ENCODE measurements at places on chromosomes 6 and 20. TPM values are rescaled to one million over a fixed set of nuclear protein-coding genes. Genes with fewer than 3 reads are reported as not detected.

TMEM244 gene
- total RNA-seq, result not detected

SLC24A3 gene
- 12.7 TPM for total RNA-seq

FAM184A gene
- total RNA-seq, result 2.4 TPM

HLA-DRB5 gene
- not detected for total RNA-seq

PHF1 gene
- total RNA-seq, result 31.7 TPM

ZSCAN31 gene
- 9.1 TPM for total RNA-seq

SLC17A1 gene
- not detected for total RNA-seq

KCNK16 gene
- total RNA-seq, result not detected

AGER gene
- total RNA-seq, result 5.7 TPM

COL21A1 gene
- total RNA-seq, result 31.8 TPM

MRAP2 gene
- 1.8 TPM for total RNA-seq

FRS3 gene
- 11.6 TPM for total RNA-seq

METTL24 gene
- total RNA-seq, result 1.1 TPM

DNA sequence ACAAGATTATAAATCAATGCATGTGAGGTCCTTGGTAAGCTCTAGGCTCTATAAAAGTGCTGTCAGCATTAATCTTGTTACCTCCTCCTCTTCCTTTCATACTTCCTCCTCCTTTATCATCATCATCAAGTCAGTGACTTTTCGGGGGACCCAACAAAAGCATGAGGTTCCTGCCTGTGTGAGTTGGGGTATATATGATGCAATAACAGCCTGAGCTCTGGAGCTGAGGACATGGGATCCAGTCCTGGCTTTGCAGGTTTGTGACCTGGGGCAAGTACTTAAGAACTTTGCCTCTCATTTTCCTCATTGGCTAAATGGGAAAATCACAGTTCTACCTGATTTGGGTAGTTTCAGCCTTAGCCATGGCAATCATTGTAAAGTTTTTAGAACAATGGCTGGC, 7.1 kb upstream of the PHACTR3 start:
- ATAC-seq, result no peak

GRCh38 chr6:154958469-154958868, 36.6 kb upstream of the TIAM2 start:
- ATAC-seq, result no peak

DNA sequence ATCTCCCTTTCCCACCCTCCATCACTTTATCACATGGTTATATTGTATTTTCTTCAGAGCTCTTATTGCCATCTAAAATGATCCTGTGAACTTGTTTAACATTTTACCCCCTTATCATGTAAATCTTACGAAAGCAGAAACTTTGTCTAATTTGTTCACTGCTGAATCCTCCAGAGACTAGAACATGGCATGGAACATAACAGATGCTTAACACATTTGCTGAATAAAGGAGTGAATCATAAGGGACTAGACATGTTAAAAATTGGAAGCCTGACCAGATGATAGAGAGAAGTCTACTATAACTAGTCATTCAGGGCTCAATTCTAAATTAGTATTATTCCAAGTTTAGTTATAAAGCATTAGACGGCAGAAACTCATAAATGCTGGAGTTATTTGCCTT, 73.3 kb downstream of the MAN1A1 start:
- ATAC-seq, result no peak

- no peak for ATAC-seq
Observed at GRCh38 chr6:158764926-158765325, 54.2 kb downstream of the EZR start.

GRCh38 chr20:63223121-63223825, 7.3 kb upstream of the YTHDF1 start:
- ATAC-seq, result peak; percentile 60

DNA sequence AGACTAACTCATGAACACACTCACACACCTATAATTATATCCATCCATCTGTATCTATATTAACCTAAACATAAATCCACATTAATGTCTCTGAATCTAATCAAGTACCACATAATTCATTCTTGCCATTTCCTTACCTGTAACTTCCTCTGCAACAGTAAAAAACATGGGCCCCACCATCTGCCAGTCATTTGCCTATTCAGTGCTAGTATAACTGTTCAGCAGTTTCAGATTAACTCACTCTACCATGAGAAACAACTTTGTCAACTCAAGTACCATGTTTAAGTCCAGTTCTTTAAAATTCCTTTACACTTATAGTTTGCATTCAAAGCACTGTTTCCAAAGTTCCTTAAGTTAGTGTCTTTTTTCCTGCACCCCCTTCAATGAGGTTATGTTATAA, 68.8 kb downstream of the LAMP5 start:
- ATAC-seq, result no peak

DNA sequence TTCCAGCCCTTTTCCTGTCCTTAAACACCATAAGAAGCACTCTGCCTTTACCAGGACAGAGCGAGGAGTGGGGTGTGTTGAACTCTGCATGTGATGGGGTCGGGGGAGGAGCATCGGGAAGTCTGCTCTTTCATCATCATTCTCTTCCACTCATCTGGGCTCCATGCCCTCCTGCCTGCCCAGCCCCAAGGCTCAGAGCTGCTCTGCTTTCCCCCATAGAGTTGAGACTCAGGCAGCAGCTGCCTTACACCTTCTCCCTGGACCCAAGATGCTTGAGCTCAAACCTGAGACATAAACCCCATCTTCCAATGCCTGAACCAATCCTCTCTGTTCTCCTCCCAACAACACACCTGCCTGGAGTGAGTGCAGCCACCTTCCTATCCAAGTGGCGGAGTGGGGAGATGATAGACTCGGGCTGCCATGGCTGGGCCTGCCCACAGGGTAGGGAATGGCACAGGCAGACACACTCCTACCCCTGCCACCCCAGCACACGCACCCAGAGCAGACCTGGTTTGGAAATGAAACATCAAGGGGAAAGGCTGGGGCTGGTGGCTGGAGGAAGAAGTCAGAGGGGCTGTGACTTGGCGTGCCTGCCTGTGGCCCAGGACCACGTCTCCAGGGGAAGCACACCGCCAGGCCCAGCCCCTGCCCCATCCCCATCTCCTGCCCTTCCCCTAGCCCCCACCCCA, 28.4 kb downstream of the TFEB start:
- peak; percentile 18 for ATAC-seq

DNA sequence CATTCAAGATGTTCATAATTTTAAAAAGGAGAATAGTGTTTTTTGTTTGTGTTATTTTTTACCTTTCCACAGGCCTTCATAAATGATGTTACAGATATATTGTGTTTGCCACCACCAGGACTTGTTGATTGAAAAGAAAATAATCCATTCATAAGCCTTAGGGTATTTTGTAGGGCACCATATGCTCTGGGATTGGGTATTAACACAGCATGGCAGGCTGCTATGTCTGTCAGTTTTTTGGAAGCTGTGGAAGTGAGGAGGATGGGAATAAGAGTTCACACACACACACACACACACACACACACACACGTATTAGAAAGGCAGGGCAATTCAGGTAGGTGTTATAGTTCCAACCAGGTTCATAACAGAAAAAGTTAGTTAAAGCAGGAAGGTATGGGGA, 237.9 kb downstream of the HDGFL1 start:
- no peak for ATAC-seq

- no peak for ATAC-seq
Observed at GRCh38 chr6:152086223-152086873, 278.9 kb downstream of the ESR1 start.

DNA sequence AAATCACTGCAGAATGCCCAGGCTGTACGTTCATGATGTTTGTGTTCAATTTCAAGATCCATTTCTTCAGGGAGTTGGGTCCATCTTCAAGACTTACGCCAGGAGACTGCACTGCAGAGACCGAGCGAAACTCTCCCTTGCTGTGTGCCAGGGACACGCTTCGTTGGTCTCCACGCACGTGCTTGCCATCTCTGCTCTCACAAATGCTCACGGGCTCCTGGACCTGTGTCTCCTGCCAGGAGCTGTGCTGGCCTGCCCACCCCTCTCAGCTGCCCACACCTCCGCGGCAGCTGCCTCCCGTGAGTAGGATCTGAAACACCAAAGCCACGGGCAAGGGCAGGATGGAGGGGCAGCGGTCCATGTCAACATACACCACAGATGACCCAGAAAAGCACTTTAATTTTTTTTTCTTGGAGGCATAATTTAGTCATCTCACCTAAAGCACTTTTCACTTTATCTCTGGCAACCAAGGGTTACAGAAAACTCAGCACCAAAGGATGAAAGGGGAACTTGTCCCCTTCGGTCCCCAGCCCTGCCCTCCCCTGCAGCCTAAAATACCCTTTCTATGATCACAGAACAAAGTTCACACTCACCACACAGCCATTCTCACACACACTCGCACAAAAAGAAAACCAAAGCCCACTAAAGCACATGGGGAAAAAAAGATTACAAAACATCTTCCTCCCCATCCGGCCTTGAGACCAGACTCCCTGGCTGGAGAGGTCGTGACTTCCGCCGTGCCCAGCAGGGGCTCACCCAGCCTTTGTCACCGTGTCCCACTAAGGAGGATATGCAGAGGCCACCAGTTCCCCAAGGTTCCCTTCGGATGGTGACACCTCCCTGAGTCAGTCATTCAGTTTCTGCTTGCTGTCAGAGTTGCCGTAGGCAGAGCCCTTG, 137.9 kb downstream of the AGPAT4 start:
- ATAC-seq, result no peak

GRCh38 chr6:132788658-132789395, 9.6 kb downstream of the SLC18B1 start:
- no peak for ATAC-seq

- ATAC-seq, result peak; percentile 96
Observed at GRCh38 chr6:6724539-6725467, 136.3 kb downstream of the LY86 start.

DNA sequence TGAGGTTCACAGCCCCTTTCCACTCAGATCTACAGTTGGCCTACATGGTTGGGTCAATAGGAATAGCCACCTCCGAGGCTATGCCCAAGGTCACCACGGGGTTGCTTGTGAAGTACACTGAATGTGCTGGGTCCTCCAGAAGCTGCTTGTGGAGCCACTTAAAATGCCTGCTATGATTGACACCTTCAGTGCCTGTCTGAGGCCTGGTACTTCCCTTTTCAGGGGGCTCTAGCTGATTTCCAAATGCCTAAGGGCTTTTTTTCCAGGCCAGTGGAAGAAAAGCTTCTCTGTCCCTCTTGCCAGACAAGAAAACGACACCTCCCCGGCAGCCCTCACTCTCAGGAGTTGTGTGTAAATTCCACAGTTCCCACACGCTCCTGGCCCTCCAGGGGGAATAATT, 6.3 kb upstream of the NXT1 start:
- ATAC-seq, result no peak

- ATAC-seq, result no peak
Observed at GRCh38 chr20:6017880-6018279, 36.0 kb downstream of the LRRN4 start.

- no peak for ATAC-seq
Observed at GRCh38 chr6:84816741-84817140, 52.3 kb upstream of the TBX18 start.

GRCh38 chr20:43752561-43753301, 25.9 kb upstream of the GTSF1L start:
- no peak for ATAC-seq

- no peak for ATAC-seq
Observed at GRCh38 chr6:113558431-113558830, 298.7 kb upstream of the MARCKS start.

- ATAC-seq, result peak; percentile 40
Observed at GRCh38 chr6:161094955-161095354, 103.4 kb downstream of the MAP3K4 start.

DNA sequence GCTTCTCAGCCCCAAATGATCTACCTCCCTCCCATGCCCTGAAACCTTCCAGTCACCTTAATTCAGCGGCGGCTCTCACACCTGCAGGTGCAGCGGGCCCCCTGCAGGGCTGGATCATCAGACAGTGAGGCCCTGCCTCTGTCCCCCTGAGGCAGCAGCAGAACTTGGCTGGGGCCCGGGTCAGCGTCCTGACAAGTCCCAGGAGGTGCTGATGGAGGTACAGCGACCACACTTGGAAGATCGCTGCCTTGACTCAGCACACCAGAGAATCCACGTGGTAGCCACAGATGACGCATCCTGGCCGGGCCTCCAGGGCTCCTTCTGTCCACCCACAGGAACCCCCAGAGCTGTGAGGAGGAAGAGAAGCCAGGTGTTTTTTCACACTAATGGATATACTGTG, 116.4 kb upstream of the THBS2 start:
- no peak for ATAC-seq

- ATAC-seq, result peak; percentile 30
Observed at GRCh38 chr6:132400555-132400882, 756 bp downstream of the MOXD1 start.

DNA sequence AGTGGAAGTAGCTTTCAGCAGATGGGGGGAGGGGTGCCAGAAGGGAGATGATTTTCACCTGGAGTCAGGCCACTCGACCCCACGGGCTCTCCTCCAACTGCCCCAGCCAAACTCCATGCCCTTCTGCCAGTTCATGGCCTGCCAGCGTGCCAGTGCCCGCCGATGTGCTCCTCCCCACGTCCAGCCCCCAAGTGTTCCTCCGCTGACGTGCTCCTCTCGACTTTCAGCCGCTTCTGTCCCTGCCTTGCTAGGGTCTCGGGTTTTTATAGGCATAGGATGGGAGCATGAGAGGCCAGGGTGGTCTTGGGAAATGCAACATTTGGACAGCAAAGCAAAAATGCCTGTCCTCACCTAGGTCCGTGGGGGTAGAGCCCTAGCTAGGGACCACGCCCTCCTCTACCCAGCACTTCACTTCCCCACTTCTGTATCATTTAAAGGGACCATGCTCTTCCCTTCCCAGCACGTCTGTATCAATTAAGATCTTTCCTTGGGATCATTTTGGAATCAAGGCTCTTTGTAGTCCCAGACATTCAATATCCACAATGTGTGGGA, 54.4 kb downstream of the PRND start:
- ATAC-seq, result no peak

GRCh38 chr20:44900231-44900854, 9.5 kb upstream of the PABPC1L start:
- no peak for ATAC-seq

DNA sequence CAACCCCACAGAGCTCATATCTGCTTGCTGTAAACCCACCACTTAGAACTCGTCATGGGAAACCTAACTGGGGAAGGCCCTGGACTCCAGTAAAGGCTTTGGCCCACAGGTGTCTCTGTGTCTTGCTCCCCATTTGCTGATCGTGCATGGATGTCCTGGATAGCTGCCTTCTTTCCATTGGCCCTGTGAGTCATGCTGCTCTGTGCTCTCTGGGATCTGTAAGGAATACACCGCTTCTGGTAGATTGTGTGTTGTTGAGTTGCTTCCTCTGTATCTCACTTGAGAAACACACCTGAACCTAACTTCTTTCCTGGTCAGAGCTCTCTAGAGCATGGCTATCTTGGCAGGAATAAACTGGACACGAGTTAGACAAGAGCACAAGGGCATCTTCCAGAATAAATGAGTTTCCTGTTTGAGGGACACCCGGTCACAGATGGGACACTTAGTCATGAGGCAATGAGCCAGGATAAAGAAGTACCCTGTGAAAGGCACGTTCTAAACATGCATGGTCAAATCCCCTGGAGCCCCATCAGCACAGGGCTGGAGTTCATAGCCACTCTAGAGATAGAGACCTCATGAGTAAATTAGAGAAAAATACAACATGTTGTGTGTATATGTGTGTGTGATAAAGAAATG, 99.6 kb upstream of the TMEM170B start:
- ATAC-seq, result no peak

DNA sequence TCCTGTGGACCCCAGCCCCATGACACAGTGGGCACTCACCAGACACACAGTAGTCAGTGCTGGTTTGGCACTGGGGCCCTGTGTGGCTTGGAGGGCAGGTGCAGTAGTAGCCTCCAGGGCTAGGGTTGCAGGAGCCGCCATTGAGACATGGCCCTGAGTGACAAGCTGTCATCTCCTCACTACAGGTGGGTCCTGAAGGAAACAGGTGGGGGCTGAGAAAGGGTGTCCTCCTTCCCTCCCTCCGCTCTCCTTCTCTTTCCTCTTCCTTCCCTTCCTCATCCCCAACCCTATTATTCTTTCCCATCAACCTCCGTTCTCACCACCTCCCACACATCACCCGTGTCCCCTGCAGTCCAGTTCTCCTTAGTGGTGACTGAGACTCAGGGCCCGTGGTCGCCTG, 10.2 kb downstream of the NOTCH4 start:
- ATAC-seq, result no peak

All from motor neuron (in vitro differentiated cells).